ENCODE measurements at places on chromosomes 7 and 10.
A peak's percentile ranks its signal among the peaks of the same experiment; 100 is the strongest.

DNA sequence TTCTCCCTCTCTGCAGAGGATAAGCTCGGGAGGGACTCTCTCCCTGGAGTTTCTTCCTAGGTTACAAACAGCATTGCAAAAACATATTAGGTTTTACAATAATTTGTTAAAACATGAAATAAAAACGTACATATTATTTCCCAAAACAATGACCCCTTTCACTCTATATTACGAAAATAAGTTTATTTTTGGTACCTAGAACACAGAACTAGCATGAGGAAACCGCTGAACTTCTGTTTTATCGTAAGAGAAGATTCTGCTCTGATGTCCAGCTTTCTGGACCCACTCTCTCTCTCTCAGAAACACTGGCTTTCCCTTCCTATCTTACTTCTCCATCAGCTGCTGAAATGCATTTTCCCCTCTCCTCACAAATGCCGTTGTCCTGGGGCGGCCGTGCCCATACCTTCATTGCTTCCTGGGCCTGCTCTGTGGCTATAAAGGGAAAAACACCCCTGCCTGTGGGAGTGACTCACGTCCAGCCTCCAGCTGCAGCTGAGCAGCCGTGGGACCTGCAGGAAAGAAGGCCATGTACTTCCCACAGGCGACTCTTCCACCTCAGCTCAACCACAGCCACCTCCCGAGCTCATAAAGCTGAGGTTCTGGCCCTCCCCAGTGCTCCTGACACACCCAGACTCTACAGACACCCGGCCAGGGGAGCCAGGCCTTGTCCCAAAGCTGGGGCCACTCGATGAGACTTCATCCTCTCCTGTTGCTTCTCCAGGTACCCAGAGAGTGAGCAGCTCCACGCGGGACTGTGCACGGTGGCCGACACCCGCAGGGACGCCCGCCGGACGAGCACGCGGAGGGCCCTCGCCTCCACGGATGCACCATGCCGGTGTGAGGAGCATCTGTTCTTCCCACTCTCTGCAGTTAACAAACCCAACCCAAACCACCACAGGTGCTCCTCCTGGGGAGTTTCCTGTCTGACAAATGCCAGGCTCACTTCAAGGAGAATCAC, 3.1 kb downstream of the GPER1 start:
- DNase-seq = no peak

- no peak for DNase-seq
Measured at GRCh38 chr10:32937911-32938424, 20.1 kb downstream of the ITGB1 start.

- DNase-seq = no peak
Measured at GRCh38 chr7:151857866-151858450, 19.0 kb downstream of the PRKAG2 start.

- no peak for DNase-seq
Measured at GRCh38 chr7:55348502-55348901, 16.6 kb upstream of the LANCL2 start.

DNA sequence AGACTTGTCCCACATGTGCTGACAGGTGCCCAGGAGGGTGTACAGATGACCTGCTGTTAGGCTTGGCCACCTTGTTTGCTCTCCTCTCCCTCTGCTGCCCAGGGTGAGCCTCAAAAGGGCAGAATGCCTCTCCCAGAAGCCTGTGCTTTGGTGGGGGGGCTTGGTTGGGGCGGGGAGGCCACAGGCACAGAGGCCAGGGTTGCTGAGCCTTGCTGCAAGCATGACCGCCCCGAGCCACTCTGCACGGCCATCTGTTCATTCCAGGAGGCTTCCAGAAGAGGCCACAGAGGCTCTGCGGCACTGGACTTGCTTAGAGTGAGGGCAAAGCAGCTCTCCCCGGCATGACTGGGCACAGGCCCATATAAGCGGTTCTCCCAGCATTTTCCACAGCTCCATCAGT, 190.8 kb downstream of the GLRX3 start:
- DNase-seq = no peak

- DNase-seq = no peak
Measured at GRCh38 chr7:1234049-1234880, 1.6 kb downstream of the UNCX start.

GRCh38 chr7:130823060-130823459, 89.1 kb upstream of the KLF14 start:
- DNase-seq = no peak

DNA sequence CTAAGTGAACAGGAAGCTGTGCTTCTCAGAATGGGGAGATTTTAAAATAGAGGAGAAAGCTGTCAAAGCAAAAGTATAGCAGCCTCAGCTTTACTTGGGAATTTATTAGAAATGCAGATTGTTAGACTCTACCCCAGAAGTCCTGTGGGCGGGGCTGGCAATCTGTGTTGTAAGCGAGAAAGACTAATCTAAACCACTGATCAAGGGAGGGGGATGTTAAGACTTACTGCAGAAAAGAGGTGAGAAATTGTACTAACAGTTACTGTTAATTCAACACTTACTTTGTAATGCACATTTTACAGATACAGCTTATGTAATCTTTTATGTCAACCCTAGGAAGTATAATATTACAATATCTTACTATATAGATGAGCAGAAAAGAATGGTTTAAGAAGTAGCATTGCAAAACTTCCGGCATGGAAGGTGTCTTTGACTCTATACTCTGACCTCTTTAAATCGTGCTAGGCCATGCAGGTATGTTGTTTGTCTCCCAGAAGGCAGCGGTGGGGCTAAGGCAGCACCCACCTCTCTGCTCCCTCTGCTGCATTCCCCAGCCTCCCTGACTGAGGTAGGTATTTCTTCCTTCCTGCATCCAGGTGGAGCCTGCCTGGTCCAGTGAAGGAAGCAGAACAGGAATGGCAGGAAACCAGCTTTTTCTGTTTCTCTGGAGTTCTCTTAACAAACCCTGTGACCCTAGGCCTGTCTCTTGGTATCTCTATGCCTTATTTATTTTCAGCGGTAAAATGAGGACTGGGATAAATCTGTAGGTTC, 462.2 kb downstream of the AUTS2 start:
- DNase-seq = no peak

DNA sequence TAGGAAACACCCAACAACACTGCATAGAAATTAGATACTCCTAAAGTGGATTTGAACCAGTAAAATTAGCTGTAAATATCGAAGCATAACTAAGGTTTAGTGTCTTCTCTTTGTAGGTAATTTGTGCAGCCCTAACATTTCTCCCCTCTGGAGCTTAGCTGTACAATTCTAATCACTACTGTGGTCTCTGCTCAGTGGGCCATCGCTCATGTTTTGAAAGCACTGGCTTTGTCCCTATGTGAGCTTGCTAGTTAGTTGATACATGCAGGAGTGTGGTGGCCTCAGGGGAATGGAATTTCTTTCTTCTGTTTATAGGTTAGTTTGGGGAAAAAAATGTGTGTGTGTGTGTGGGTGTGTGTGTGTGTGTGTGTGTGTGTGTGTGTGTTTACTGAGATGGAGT, 373.1 kb downstream of the DPP6 start:
- DNase-seq = no peak

GRCh38 chr10:112628951-112629609, 182.1 kb downstream of the VTI1A start:
- no peak for DNase-seq

DNA sequence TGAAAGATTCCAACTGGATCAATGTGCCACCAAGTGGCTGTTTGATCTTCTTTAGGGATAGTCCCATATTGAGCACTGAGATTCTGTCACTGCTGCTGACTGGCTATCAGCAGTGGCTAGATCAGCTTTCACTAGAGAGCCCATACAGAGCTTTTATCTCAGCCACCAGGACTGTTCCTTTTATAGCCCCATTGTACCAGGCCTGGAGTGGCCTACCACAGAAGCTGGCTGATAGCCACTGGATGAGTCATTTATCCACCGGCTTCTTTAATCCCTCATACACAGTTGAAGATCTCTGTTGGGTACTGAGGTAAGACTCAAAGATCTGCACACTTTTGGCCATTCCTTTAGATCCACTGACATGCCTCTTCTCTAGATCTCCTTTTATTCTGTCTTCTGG, 1101.1 kb downstream of the SORCS3 start:
- DNase-seq = no peak

DNA sequence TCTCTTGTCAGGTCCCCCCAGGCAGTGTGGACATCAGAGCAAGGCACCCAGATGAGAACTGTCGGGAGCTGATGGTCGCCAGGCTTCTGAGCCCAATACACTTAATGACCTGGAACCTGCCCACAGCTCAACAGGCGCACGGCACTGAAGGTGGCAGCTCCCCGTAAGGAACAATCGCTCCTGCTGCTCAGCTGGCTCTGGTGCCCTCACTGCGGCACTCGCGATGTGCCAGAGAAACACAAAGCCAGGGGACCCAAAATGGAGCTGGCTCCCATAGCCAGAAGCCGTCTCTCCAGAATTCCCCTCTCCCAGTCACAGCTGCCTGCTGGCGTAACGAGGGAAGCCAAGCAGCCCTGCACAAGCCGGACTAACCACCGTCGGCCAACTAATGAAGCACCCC, 6.3 kb downstream of the CALN1 start:
- no peak for DNase-seq

- no peak for DNase-seq
Measured at GRCh38 chr7:81664304-81664703, 105.5 kb downstream of the HGF start.

DNA sequence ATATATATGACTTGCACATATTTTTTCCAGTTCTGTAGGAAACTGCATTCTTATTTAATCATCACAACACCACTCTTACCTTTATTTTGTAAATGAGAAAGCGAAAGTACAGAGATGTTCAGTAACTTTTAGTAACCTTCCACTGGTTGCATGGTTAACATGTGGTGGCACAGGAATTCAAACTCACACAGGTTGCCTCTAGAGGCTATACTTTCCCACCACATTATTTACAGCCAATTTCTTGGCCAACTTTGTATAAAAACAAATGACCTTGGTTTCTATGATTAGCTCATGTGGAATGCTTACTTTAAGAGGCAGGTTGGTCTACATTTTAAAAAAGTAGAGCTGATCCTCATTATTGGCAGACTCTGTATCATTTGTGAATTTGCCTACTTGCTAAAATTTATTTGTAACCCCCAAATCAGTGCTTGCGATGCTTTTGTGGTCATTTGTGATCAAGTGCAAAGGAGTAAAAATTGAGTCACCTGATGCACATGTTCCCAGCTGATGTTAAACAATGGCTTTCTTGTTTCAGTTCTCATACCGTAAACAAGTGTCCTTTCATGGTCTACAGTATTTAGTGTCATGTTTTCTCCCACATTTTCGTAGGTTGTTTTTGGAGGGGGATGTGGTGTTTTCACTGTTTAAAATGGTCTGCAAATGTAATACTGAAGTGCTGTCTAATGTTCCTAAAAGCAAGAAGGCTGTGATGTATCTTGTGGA, 14.8 kb downstream of the BBS9 start:
- DNase-seq = no peak

DNA sequence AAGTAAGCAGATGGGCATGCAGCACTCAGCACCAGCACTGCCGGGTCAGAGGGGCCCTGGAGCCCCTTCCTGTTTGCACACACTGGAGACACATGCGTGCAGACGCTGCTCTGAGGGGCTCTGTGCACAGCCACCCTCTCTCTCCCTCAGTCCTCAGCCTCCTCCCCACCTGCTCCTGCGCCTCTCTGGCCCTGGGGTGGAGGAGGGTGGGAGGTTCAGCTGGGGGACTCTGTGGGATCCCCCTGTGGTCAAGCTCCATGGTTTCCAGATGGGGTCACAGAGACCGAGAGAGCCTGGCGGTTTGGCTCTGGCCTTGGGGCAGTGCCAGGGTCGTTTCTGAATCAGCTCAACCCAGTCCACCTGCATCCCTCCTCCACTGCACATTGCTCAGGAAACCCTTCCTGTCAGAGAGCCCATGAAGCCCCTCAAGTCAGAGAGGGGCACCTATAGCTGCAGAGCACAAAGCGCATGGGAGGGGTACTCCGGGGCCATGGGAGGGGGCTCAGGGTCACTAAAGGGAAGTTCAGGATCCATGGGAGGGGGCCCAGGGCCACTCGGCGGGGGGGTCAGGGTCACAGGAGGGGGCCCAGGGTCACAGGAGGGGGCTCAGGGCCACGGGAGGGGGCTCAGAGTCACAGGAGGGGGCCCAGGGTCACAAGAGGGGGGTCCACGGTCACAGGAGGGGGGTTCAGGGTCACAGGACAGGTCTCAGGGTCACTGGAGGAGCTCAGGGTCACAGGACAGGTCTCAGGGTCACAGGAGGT, 161.7 kb downstream of the ADARB2 start:
- no peak for DNase-seq

GRCh38 chr7:108455551-108455997, 662 bp downstream of the NRCAM start:
- no peak for DNase-seq

DNA sequence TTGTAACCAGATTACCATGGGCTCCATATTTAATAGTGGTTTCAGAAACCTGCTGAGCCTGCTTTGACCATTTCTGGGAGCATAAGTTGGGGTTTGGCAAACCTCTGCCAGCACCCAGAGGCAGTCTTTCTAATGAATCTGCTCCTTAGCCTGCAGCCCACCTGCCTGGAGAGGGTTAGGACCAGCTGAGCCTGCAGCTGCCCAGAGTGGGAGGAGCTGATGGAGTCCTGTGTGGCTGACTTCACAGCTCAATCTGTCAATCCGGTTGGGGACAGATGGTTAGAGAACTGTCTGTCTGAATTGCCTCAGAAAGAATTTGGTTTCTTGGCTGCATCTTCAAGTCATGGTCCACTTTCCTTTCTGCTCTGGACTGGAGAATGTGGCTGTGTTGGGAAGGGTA, 444.6 kb downstream of the NRG3 start:
- no peak for DNase-seq

GRCh38 chr7:32930378-32930777, 26.9 kb upstream of the FKBP9 start:
- DNase-seq = no peak

- no peak for DNase-seq
Measured at GRCh38 chr7:133053321-133053891, 28.5 kb downstream of the CHCHD3 start.

DNA sequence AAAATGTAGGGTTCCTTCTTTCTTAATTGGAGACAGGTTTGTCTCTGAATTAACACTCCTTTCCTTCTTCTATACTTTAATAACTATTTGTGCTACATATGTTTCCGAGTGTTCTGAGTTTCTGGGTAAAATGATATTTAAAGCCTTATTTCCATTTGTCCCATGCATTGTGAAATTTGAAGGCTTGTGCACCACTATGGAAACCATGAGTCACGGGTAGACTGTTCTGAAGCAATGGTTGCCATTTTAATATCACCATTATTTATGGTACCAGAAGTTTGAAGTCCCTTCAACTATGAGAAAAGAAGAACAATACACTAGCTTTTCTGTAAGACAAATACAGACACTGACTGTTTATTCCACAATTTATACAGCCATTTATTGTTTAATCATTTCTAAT, 44.7 kb upstream of the ZEB1 start:
- no peak for DNase-seq

DNA sequence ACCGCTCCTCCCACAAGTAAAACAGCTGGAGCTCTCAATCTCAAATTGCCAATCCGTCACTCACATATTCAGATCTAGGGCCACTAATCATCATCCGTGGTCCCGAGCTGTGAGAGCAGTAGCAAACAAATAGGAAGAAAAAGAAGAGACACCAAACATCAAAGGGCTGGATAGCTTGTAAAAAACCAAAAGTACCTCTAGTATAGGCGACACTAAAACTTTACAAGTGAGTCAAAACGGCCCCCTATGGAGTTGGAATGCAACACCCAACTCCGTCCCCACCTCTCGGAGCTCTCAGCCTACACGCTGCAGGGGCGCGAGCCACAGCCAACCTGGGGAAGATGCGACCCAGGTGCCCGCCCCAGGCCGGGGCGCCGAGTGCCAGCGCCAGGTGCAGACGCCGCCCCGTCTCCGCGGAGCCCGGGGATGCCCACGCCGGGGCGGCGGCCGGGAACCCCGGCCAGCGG, 581 bp downstream of the FAM3C start:
- peak; percentile 9 for DNase-seq

GRCh38 chr10:20405761-20406160, 491.4 kb downstream of the NEBL start:
- no peak for DNase-seq

- DNase-seq = no peak
Measured at GRCh38 chr10:116684781-116685180, 57.6 kb downstream of the HSPA12A start.
